ENCODE measurements at places on chromosomes 11 and 22. TPM values are rescaled to one million over a fixed set of nuclear protein-coding genes. Genes with fewer than 3 reads are reported as not detected.

Gene SLC36A4
- 38.1 TPM for total RNA-seq

Gene C11orf21
- 0.16 TPM for total RNA-seq

GRCh38 chr11:81070948-81071347, 1630.1 kb upstream of the TENM4 start:
- DNase-seq: no peak

DNA sequence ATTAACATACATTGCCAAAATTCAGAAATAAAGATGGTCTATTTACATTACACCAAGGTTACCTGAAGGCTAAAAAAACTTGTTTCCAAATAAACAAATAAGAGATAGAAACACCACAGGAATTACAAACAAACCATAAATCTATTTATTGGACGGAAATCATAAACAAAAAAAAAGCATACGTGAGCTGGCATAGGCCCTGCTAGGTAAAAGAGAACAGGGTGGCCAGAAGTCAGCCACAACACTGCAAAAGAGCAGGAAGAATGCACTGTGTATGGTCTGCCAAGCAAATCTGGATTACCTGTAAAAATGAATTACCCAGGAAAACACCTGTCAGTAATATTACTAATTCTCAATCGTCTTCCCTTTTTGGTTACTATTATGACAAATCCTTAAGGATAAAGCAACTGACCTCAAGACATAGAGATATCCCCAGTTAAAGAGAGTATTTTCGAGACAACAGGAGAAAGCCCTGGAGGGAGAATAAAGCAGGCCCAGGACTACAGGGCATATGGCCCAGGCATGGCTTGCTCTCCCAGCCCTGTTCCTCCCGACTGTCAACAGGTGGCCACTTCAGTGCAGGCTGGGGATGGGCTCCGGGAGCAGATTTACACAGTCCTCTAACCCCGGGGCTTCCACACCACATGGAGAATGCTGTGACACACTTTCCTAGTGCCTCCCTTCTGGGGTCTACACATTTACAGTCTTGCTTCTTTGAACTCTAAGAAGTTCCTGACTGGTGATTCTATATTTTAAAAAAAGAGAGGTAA, 18.0 kb downstream of the PPP2R1B start:
- no peak for DNase-seq

Gene LRRC10B
- 3.1 TPM for total RNA-seq

Gene FAU
- 180 TPM for total RNA-seq

DNA sequence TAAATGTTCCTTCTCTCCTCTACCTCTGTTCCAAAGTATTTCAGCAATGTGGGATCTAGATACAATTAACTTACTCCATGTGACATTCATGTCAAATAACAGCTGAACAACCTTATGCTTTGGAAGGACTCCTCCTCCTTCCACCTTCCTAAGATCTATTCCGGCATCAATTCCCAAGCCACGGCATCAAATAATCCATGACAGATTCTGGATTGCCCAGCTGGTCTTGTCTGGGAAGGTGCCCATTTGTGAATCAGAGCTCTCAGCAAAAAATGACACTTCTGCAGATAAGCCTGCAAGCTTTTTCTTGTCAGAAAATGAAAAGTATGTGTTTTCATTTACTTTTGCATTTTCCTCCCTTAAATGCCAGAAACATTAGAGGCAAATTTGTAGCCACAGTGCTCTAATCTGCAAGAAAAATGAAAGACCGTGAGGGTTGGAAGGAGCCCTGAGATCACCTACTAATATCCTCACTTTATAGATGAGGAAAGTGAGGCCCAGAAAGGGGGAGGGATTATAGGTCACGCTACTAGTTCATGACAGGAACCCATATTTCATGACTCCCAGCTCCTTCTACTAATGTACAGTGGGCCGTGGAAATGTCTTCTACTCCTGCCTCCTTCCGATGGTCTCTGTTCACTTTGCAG, 124.0 kb downstream of the ME3 start:
- DNase-seq: no peak

- no peak for DNase-seq
Measured at GRCh38 chr11:8772571-8773519, 90.3 kb downstream of the RPL27A start.

DNA sequence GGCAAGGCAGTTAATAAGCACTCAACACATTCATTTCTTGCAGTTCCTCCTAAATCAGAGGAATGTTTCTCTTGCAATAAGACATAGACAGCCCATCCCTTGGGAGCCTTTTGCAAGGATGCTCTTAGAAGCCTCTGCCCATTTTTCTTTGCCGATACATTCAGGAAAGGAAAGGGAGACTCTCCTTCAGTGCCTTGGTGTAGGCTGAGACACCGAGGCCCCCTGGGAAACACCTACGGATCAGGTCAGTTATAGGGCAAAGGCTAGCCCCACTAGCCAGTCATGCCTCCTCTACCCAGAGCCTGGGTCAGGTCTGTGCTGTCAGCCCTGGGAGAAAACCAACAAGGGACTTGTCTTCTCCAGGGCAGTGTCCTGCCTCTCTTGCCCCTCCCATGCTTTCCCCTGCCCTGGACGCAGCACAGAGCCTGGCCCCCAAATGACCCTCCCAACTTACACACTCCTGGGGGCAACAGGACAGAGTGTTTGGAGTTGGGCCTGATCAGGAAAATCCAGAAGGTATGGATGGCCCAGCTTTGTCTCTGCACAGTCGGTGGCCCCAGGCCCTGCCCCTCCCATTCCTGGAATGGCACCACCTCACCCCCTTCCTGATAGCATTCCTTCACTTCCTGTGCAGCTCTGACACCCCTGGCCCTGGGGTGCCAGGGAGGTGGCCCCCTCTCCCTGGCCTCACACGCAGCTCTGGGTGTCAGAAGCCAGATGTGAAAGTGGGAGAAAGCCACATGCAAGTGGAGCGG, 18.3 kb downstream of the ANKK1 start:
- no peak for DNase-seq

GRCh38 chr11:116605543-116606459, 167.0 kb downstream of the BUD13 start:
- DNase-seq: no peak

DNA sequence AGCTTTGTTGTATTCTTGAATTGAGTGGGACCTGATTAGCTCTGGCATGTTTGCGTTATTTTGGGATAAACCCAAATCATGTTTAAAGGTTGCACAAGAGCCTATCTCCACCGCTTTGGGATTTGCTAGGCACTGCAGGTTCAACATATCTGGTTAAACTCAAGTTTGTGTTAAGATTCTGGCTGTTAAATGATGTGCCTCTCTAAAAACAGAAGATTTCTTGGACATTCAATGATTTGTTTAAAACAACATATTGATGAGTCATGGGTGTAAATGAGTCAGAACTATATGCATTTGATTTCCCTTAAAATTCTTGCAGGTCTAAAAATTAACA, 67.4 kb downstream of the AMOTL1 start:
- DNase-seq: no peak

Gene TCN1
- total RNA-seq: 1.2 TPM

- no peak for DNase-seq
Measured at GRCh38 chr11:64224151-64224890, 1.7 kb downstream of the TRPT1 start.

DNA sequence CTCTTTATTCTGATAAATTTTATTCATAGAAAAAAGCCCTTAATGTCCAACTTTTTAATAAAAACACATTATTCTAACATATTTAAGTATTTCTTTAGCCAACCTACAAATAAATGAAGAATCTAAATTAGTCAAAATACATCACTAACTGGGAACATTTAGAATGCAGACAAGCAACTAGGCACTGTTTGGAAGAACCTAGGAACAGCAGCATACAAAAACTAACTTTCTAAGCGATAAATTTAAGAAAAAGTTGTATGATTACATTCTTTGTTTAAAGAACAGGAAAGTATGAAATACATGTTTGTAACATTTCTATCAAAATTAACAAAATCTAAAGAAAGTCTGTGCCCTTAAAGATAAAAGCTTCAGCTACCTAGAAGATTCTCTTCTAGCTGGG, 35.3 kb downstream of the PI4KA start:
- DNase-seq: no peak

Gene ACTN3
- total RNA-seq: not detected
